Thoracic aorta (tissue), 2 donors: ENCODE measurements at places on chromosomes 2 and 18. TPM values are rescaled to one million over a fixed set of nuclear protein-coding genes. Genes with fewer than 3 reads are reported as not detected.

DNA sequence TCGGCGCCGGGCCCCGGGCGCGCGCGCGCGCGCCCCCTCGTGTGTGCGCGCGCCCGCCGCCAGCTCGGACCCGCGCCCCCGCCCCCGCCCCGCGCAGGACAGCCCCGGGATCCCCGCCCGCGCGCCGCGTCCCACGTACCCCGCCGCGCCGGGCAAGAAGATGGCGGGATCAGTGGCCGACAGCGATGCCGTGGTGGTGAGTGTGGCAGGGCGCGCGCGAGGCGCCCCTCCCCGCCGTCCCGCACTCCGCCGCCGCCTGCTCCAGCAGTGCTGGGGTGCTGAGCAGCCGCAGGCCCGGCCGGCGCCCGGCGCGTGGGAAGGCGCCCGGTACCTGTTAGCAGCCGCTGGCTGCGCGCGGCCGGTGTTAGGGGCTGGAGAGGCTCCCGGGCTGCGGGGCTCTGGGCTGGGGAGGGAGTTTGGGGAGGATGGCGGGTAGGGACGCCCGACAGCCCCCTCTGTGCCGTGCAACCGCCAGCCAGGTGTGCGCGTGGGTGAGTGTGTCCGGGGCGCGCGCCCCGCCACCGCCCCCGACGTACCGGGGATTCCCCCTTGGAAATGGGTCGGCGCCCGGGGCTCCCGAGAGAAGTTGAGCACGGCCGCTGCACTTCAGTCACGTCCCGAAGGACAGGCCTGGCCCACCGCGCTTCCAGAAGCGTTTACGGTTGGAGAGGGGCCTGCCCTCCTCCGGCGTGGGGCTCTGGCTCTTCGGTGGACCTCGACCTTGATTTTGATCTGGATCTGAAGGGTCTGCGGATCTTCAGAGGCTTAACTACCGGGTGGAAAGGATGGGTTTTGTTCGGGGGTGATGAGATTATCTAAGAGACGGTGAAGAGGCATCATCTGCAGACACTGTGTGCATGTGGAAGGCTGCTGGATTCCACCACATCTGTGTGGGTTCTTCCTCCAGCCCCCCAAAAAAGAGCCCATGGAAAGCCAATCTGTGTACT is 697 bp downstream of the LGALSL start:
- H3K4me3 ChIP-seq, result peak overlapping the region; percentile 91
- DNase-seq, result no peak
- peak overlapping the region; percentile 96 for H3K27ac ChIP-seq

The NEU2 gene
- total RNA-seq, result not detected

The TUBB8B gene
- total RNA-seq, result not detected

GRCh38 chr2:162636206-162636728 is 202.3 kb downstream of the KCNH7 start:
- H3K27me3 ChIP-seq, result no peaks in the 10 kb centered on the region
- H3K4me1 ChIP-seq, result peaks cover 4% of the 10 kb centered on the region
- H3K36me3 ChIP-seq, result no peaks in the 10 kb centered on the region

GRCh38 chr2:191479680-191480023 is 198.3 kb upstream of the NABP1 start:
- no peak overlapping the region for H3K4me3 ChIP-seq
- no peaks in the 10 kb centered on the region for H3K27me3 ChIP-seq
- no peak overlapping the region for H3K27ac ChIP-seq
- no peak for DNase-seq
- no peaks in the 10 kb centered on the region for H3K4me1 ChIP-seq

The FSHR gene
- not detected for total RNA-seq

- H3K36me3 ChIP-seq, result peaks cover 9% of the 10 kb centered on the region
- H3K4me1 ChIP-seq, result no peaks in the 10 kb centered on the region
- H3K27me3 ChIP-seq, result no peaks in the 10 kb centered on the region
- H3K4me3 ChIP-seq, result no peak overlapping the region
- no peak overlapping the region for H3K27ac ChIP-seq
Observed at GRCh38 chr2:100390001-100390940, 27.2 kb downstream of the CHST10 start.

DNA sequence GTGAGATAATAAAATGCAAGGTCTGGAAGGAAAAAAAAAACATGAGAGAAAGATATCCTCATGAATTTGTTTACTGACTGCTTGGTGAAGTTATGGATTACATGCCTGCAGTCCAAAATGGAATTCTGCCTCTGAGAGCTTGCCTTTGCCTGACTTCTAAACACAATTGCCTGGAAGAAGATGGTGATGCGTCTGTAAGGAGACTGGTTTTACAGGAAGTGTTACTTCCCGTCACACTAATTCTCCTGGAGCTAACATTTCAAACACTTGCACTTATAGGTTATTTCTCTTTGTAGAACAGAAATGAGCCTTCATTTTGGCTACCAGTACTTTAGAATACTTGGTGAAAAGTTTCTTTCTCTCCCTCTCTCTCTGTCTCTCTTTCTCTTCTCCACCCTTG is 884.3 kb downstream of the TSN start:
- H3K4me1 ChIP-seq, result no peaks in the 10 kb centered on the region
- DNase-seq, result no peak
- H3K4me3 ChIP-seq, result no peak overlapping the region
- no peak overlapping the region for H3K27ac ChIP-seq
- no peaks in the 10 kb centered on the region for H3K27me3 ChIP-seq

- H3K27ac ChIP-seq, result no peak overlapping the region
- DNase-seq, result no peak
- H3K36me3 ChIP-seq, result peaks cover 6% of the 10 kb centered on the region
- H3K4me1 ChIP-seq, result no peaks in the 10 kb centered on the region
- no peaks in the 10 kb centered on the region for H3K27me3 ChIP-seq
Observed at GRCh38 chr18:45060102-45060501, 379.4 kb downstream of the SETBP1 start.

- H3K27me3 ChIP-seq, result no peaks in the 10 kb centered on the region
- H3K27ac ChIP-seq, result no peak overlapping the region
- no peaks in the 10 kb centered on the region for H3K36me3 ChIP-seq
Observed at GRCh38 chr18:54382733-54383252, 25.1 kb downstream of the C18orf54 start.

DNA sequence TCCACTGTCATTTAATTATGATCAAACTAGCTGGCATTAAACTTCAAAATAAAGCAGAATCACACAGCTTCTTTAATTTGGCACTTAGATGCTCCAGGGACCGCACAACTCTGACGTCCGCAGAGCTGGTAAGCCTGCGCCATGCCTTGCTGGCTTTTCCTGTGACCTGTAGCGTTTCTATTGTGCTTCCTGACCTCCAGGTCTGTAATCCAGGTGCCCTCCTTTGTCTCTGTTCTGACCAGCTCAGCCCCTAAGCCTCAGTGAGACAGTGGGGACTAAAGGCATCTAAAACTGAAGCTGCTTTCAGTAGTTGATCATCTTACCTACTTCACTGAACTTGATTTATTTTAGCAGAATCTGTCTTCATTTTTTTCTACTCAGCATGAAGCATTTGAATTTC is 249.7 kb upstream of the RGPD4 start:
- no peak overlapping the region for H3K4me3 ChIP-seq
- H3K36me3 ChIP-seq, result no peaks in the 10 kb centered on the region
- no peak for DNase-seq
- no peak overlapping the region for H3K27ac ChIP-seq
- no peaks in the 10 kb centered on the region for H3K27me3 ChIP-seq

DNA sequence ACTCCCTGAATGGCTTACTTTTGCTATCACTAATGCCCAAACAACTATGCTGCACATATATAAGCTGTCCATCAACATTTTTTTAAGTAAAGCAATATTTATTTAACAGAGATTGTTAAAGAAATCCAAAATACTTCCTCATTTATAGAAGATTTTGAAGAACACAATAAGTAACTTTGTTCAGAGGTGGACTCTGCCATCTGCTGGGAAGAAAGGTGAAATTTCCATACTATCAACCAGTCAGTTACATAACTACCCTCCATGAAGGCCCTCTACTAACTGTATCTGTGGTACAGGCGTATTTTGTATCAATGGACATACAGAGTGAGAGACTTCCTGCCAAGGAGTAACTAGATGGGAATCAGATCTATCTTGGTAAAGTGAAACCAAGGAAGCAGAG is 106.0 kb downstream of the DTNB start:
- H3K36me3 ChIP-seq, result no peaks in the 10 kb centered on the region
- H3K4me3 ChIP-seq, result no peak overlapping the region
- no peaks in the 10 kb centered on the region for H3K4me1 ChIP-seq
- no peaks in the 10 kb centered on the region for H3K27me3 ChIP-seq
- no peak for DNase-seq
- no peak overlapping the region for H3K27ac ChIP-seq

GRCh38 chr2:154692927-154693326 is 5.6 kb upstream of the KCNJ3 start:
- peak overlapping the region; percentile 43 for H3K4me3 ChIP-seq
- H3K27me3 ChIP-seq, result no peaks in the 10 kb centered on the region
- no peaks in the 10 kb centered on the region for H3K36me3 ChIP-seq
- H3K4me1 ChIP-seq, result peaks cover 4% of the 10 kb centered on the region

DNA sequence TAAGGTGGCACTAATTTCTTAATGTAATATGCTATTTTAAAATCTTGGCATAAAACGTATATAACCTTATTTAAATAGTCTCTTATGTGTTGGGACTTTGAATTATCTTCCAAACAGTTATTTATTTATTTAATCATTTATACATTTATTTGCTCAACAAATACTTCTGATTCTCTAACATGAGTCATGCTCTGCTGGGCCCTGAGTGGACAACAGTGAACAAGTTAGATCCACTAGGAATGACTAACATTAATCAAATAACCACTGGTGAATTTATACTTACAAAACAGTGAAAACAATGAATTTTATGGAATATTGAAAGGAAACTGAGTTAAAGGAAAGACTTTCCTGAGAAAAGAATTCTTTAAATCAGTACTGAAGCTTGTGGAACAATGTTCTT is 1257.2 kb upstream of the CHAC2 start:
- no peaks in the 10 kb centered on the region for H3K4me1 ChIP-seq
- H3K27me3 ChIP-seq, result no peaks in the 10 kb centered on the region
- no peaks in the 10 kb centered on the region for H3K36me3 ChIP-seq
- H3K4me3 ChIP-seq, result no peak overlapping the region

- no peaks in the 10 kb centered on the region for H3K36me3 ChIP-seq
- no peaks in the 10 kb centered on the region for H3K27me3 ChIP-seq
- no peak overlapping the region for H3K27ac ChIP-seq
- H3K4me1 ChIP-seq, result no peaks in the 10 kb centered on the region
- no peak overlapping the region for H3K4me3 ChIP-seq
Observed at GRCh38 chr2:69563021-69563420, 80.5 kb downstream of the AAK1 start.

The RAPGEF4 gene
- 9.9 TPM for total RNA-seq

- H3K4me3 ChIP-seq, result no peak overlapping the region
- H3K27me3 ChIP-seq, result no peaks in the 10 kb centered on the region
- no peak for DNase-seq
- no peaks in the 10 kb centered on the region for H3K4me1 ChIP-seq
- no peaks in the 10 kb centered on the region for H3K36me3 ChIP-seq
Observed at GRCh38 chr18:50151926-50152325, 43.0 kb downstream of the MYO5B start.

DNA sequence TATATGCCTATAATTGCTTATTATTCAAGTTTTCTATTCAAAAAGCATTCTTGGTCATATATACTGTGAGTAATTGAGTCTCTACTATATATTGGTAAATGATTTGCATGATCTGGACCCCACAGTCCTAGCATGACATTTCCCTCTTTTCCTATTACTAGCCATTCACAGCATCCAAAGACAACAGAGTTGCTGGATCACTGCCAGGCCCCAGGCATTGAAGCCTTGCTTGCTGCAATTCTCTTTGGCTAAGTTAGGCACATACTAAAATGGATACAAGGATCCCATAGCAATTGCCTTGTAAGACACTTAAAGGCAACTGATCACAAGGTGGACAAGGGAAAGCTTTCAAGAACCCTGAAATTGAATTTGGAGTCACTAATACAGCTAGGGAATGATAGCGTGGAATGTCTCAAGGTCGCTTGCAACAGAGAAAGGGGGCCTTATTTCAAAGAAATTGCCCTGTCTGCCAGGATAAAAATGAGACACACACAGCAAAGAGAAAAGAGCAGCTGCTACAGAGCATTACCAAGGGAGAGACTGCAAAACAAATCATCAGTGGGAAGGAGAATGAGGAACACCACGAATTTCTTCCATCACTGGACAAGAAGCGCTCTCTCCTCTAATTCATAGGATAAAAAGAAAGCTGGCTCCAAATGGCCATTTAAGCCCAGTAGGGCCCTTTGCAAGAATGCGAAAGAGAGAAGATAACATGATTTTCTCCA is 77.1 kb upstream of the EPHA4 start:
- H3K36me3 ChIP-seq, result no peaks in the 10 kb centered on the region
- H3K27me3 ChIP-seq, result no peaks in the 10 kb centered on the region
- DNase-seq, result peak; percentile 19
- no peaks in the 10 kb centered on the region for H3K4me1 ChIP-seq
- H3K4me3 ChIP-seq, result no peak overlapping the region

The IL18RAP gene
- total RNA-seq, result 32.1 TPM

DNA sequence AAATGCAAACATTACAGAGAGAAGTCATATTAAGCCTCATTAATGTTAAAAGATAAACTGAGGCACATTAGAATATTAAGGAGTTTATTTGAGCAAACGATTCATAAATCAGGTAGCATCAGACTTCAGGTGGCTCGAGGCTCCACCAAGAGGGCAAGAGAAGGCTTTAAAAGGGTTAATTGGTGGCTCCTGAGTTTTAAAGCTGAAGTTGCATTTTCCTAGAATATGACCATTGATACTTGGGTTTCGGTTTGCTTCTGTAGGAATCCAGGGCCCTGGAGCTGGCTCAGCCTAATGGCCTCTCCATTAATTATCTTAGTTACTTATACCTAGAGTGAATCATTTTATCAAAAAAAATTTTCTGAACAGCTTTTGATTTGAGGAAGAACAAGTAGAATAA is 123.7 kb upstream of the NABP1 start:
- H3K27ac ChIP-seq, result no peak overlapping the region
- H3K27me3 ChIP-seq, result no peaks in the 10 kb centered on the region
- H3K4me3 ChIP-seq, result no peak overlapping the region
- DNase-seq, result no peak

The LDAH gene
- 14.5 TPM for total RNA-seq

GRCh38 chr18:57754577-57755338 is 48.4 kb downstream of the ATP8B1 start:
- peaks cover 11% of the 10 kb centered on the region for H3K4me1 ChIP-seq
- DNase-seq, result no peak
- no peak overlapping the region for H3K27ac ChIP-seq

The CFAP65 gene
- not detected for total RNA-seq

The VWA3B gene
- not detected for total RNA-seq

DNA sequence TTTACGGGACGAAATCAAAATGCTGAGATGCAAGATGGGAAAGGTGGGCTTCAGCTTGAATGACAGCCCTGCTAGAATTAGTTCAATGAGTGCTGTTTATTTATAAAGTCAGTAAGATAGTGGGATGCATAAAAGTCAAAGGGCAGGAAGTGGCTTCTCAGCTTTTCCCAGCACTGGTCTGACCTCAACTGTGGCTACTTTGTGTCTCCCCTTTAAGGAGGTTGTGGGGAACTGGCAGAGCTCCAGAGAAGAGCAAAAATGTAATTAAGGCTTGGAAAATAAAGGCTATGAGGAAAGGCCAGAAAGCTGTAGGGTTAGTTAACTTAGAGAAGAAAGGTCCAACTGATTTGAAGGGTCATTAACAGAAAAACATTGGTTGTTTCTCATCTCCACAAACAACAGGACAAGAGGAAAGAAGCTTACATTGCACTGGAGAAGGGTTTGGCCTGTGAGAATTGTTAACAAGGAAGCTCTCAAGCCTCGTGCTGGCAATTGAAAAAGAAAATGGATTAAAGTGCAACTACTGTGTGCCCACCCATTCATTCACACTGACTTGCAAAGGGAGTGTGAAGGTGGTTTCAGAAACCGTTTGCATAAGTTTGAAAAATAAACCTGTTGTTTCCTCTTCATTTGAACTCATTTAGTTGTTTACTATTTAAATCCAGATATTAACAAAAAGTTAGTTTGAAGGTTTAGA is 68.8 kb upstream of the CD28 start:
- no peaks in the 10 kb centered on the region for H3K4me1 ChIP-seq
- no peak for DNase-seq
- no peaks in the 10 kb centered on the region for H3K27me3 ChIP-seq
- H3K4me3 ChIP-seq, result no peak overlapping the region

The CHRNA1 gene
- total RNA-seq, result 0.41 TPM
